Left colon (tissue), 2 donors: ENCODE measurements at places on chromosomes 2 and 18. TPM values are rescaled to one million over a fixed set of nuclear protein-coding genes. Genes with fewer than 3 reads are reported as not detected.

DNA sequence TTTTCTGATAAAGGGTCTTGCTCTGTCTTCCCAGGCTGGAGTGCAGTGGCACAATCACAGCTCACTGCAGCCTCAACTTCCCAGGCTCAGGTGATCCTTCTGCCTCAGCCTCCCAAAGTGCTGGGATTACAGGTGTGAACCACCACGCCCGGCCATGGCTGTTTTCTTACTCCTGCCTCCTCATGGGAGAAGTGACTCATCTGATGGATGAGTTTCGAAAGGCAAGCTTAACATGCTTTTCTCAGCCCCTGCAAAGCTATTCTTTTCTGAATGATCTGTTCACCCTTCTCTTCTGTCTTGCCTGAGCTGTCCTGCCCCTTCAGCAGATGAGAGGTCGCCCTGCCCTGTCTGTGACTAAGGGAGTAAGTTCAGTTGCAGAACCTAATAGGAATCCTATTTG lies 929 bp upstream of the CREG2 start:
- no peak for DNase-seq

DNA sequence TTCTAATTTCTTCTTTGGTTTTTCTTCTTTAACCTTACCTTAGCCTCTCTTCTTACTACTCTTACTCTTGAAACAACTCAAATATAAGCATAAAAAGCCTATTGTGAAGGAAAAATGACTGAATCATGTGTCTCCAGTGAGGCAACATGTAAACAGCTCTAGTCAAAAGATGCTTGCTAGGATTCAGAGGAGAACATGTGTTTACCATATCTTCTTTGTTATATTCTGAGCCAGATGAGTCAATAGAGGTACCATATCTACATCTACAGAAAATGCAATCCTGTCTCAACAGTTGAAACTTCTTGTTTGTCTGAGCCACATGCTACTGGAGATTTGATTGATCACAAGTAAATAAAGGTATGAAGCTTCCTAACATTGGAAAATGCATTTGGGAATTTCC lies 15.9 kb upstream of the FIGN start:
- DNase-seq: no peak

- no peak for DNase-seq
These were observed 136.5 kb downstream of the RNF144A start for GRCh38 chr2:7053650-7054265.

DNA sequence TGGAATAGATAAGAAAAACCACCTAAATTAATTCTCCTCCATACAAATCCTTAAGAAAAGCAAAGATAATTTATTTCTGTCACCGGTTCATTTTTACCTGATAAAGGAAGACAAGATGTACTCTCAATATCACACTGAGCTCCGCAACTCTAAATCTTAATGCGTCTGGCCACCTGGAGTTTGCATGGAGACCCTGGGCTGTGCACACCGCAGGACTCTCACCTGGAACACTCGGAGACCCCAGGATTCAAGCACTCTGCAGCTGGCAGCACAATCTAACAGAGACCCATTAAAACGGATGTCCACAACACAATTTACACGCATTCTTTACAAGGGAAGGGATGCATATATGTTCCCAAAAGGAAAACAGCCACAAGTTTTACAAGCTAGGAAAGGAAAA lies 72.2 kb downstream of the ZNF516 start:
- DNase-seq: no peak

DNA sequence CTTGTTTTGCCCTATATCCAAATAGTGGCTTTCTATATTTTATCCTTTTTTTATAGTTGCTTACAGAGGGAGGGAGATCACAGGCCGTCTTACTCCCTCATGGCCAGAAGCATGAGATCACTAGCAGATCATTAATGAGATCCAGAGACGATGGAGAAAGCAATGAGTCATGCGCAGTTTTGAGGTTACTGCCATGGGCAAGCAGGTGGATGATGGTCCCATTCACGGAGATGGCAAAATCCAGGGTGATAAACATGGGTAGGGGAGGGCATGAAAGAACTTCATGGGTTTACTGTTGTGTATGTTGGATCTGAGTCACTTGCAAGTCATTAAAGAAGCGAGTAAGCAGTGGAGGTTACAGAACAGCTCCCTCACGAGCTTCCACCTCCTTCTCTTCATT lies 60.4 kb downstream of the C18orf63 start:
- DNase-seq: no peak

Gene KCNK3
- total RNA-seq: 0.79 TPM

DNA sequence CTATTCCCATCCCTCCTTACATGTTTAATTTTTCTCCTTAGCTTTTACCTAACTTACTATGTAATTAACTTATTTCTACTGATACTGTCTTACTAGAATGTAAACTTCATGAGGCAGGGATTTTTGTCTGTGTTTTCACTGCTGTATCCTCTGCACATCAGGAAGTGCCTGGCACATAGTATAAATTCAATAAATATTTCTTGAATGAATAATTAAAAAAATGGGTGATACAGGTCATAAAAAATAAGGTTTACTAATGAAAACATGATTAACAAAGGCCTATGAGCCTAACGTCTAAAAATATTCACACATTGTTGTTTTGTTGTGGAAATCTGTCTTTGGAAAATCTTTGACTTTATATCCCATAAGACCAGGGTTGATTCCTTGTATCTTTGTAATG lies 4.5 kb downstream of the RBKS start:
- DNase-seq: no peak
